ENCODE measurements at places on chromosomes 16 and 17.

DNA sequence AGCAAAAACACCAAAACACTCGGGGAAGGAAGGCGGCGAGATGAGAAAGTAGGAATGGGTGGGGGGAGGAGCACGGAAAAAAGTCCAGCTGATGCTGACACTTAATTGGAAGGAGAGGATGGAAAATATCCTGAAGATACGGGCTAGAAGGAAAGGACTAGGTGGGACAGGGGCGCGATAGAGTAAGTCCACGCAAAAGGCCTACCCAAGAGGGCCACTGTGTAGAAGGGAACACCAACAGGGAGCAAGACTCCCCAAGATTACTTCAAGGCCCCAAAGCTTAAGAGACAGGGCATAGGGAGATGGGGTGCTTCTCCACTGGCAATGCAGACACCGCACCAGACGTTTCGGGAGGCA lies 736 bp downstream of the APPBP2 start:
- DNase-seq, result no peak

DNA sequence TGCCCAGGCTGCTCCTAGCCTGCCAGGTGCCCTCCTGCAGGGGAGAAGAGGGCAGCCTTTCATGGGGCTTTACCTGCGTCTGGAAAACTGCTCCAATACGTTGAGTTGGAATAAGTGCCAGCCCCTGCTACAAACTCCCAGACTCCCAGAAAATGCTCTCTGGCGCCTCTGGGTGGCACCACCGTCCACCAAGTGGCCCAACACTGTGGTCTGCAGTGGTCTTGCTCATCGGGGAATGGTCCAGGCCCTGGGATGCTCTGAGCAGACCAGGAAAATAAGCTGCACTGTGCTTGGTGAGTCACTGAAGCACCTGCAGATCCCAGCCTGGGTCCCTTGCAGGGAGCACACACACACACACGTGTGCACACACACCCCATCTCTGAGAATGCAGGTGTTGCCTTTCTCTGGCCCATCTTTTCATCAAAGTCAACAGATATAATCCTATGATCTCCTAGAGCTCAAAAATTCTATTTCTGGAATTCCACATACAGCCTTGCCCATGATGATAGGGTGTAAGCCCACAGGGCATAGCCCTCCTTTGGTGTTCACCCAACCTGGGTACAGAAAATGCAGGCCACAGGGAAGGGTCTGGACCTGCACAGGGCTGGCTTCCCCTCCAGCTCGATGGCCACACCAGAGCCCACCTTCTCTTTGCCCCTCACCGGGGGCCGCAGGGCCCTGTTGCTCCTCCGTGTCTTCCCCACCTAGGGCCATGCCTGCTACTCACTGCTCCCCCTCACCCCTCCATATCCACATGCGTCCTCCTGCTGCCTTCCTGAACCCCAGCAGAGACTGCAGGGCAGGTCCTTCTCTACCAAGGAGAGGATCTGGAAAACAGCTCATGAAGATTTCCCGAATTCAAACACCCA lies 20.5 kb downstream of the CDIP1 start:
- DNase-seq, result no peak

DNA sequence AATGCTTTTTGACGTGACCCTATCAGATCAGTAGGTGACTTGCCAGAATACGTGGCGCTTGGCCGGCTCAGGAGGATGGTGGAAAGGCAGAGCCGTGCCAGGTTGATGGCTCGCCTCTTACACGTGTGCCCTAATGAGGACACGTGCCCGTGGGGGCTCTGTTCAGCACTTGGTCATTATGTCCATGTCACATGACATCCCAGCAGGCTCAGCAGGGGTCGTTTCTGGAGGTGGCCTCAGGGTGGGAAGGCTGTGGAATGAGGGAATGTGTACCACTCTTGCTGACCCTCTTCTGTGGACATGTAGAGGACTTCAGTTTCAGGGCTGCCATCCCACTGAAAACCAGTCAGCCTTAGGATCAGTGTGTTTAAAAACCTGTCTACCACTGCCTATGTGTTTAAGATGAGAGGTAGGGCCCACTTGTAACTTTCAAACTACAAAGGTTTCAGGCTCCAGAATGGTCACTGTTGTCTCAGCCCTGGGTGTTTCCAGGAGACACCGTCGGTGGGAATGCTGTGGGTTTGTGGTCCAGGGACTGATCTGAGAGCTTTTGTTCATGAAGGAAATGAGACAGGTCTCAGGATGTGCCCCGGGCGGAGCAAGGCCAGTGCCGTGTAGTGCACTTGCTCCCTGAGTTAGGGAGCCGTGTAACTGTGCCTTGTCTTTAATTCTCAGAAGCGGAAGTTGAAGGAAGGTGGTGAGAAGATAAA lies 12.1 kb downstream of the UBN1 start:
- no peak for DNase-seq

GRCh38 chr16:4911970-4912386 lies 25.0 kb downstream of the PPL start:
- no peak for DNase-seq

GRCh38 chr17:81349397-81350319 lies 45.6 kb upstream of the BAHCC1 start:
- DNase-seq, result no peak

- no peak for DNase-seq
Observed at GRCh38 chr17:81207610-81208581, 14.9 kb downstream of the CEP131 start.

- DNase-seq, result no peak
Observed at GRCh38 chr16:12201866-12202265, 225.3 kb downstream of the SNX29 start.

- no peak for DNase-seq
Observed at GRCh38 chr17:61474235-61474927, 22.2 kb downstream of the TBX4 start.

DNA sequence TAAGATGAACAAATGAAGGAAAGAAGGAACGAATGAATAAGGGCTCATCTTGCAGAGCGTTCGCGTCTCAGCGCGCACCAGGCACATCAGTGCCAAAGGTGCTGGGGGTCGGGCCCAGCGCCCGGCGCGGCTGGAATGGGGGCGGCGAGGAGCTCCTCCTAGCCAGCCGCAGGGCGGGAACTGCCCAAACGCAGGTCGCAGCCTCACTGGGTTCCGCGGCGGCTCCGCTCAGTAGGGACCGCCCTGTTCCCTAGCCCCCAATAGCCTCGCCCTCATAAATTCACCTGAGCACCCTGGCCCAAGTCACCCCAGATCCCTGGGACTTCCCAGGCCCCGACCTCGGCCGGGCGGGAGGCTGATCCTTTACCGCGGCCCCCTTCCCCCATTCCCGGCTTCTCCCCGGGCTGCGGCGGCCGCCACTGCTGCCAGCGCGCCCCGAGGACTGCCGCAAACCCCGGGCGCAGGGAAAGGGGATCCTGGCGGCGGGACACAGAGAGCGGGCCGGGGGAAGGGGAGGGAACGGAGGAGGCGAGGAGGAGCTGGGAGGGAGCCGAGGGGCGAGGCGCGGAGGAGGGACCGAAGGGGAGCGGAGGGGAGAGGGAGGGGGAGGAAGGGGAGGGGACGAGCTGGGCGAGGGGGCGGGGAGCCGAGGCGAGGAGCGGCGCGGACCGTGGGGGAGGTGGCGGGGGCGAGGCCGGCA lies 377 bp upstream of the CRHR1 start:
- DNase-seq, result no peak

GRCh38 chr16:30728899-30729672 lies 19.1 kb upstream of the PHKG2 start:
- DNase-seq, result peak; percentile 20

GRCh38 chr17:17041018-17041521 lies 1.2 kb upstream of the MPRIP start:
- no peak for DNase-seq

DNA sequence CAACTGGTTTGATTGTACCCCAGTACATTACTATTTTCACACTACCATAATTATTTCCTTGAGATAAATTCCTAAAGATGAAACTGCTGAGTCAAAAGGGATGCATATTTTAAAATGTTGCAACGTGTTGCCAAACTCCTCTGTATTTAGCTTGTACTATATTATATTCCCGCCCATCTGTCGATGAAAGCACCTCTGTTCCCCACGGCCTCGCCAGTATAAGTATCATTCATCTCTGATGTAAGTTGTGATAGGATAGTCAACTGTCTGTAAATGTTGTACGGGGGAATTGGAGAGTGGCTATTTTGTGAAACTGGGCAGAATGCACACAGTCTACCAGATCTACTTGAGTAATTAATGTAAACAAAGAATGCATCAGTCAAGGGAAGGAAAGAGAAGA lies 47.7 kb upstream of the TNRC6A start:
- DNase-seq, result no peak

DNA sequence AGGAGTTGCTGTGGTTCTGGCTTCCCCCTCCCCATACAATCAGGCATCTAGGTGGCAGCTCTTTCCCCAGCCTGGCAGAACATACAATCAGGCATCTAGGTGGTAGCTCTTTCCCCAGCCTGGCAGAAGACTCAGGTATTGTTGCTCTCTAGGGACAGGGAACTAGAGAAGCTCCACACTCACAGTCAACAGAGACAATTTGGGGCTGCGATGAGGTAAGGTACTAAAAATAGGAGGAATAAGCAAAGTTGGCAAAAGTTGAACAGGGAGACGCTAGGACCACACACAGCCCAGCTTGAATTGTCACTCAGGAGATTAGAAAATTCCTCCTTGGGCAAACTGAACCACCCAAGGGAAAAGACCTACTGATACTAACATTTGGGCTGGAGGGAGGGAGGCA lies 315.5 kb upstream of the CDH5 start:
- no peak for DNase-seq

DNA sequence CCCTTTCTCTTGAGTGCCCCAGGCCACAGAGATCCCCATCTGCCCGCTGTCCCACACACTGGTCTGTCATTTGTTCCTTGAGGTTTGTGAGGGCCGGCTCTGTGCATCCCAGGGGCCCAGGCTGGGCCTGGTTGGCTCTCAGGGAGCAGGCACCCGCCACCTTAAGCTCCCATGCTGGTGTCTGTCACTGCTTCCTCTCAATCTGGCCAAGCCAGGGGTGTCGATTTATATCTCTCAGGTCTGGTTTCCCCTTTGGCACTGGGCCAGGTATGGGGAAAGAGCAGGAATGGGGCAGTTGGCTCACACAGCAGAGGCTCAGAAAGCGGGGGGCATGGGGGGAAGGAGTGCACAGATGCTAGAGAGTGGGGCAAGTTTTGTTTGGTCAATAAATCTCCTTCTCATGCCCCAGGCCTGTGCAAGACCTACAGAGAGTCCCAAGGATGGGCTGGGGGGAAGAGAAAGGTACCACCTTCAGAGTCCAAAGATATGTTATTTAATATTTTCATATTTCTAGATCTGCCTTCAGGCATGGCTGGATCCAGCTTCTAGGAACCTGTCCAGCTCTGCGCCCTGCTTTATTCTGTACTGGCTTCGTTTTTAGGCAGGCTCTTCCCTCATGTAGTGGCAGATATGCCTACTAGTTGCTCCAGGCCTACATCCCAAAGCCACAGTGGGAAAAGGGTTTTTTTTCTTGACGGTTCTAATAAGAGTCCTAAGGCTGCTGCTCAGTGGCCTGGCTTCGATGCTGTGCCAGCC lies 34.3 kb downstream of the IL4R start:
- no peak for DNase-seq

DNA sequence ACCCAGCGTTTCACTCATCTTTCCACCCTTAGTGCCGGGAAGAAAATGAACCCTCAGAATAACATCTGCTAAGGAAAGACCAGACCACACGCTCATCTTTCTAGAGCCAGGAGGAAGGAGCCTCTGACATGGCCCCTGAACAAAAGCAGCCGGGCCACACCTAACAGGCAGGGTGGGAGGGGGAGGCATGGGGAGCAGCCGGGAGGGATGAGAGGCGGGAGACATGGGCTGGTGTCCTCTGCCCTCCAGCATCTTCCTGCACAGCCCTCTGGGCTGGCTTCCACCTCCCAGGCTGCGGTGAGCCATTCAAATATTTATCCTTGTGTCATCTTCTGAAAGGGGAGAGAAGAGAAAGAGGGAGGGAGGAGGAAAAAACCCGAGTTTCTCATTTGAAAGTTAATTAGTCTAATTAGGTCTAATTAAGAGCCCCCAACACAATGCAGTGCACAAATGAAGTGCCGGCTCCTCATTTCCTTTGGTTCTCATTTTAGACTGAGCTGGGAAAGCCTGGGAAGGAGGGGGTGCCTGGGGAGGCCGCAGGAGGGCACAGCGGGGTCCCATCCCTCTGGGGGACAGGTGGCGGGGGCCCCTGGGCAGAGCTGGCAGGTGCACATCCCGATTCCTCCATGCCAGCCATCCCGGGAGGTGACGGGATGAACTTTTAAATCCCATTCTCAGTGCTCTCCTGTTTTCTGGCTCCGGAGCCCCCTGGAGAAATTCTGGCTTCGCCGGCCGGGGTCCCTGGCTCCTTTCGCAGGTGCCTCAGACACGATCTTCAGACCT lies 90.5 kb downstream of the ENGASE start:
- DNase-seq, result no peak

DNA sequence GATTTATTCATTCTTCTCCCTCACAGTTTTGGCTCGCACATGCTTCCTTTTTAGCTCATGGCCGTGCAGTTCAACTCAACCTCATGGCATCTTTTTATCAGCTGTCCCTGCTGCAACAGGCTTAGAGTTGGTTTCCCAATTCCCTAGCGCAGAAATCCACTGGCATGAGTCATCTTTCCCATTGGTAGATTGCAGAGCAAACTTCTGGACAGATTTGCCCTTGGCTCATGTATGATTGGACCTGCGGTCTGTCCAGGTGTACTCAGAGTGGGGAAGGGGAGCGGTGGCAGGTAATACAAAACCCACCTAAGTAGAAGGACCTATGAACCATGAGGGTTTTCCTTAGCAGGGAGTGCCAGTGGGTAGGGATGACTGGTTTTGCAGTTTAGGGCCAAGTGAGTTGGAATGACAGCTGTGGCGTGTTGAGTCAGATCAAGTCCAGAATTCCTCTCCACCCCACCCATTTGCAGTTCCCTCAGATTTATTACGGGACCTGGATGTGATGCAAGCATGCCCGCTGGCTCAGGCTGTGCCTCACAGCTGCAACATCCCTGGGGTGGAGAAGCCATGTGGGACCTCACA lies 584.7 kb downstream of the WWOX start:
- DNase-seq, result no peak

GRCh38 chr17:29066047-29066446 lies 23.1 kb downstream of the PIPOX start:
- no peak for DNase-seq

DNA sequence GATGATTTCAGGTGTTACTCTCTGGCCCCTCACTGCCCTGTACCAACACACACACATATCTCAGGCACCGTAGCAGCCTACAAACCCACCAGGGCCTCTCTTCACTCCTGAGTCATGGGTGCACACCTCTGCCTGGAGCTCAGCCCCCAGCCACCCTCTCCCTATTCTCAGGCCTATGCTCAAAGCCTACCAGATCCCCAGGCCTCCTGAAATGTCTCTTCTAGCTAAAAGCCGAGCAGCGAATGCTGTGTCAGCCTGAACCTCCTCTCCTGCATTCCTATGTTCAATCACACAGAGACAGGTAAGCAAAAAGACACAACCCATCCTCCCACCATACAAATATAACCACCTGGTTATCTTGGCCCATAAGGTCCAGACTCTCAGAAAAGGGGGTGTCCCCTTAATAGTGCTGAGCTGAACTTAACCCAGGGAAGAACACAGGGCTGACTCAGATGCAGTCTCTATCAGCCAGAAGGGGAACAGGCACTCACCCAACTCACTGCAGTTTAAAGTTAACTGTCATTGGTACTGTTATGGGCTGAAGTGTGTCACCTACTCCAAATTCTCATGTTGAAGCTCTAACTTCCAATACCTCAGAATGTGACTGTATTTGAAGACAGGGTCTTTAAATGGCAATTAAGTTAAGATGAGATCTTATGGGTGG lies 62.0 kb upstream of the TEKT3 start:
- DNase-seq, result no peak

- DNase-seq, result no peak
Observed at GRCh38 chr16:27461483-27462171, 59.7 kb downstream of the IL21R start.

All from CD4-positive, alpha-beta T cell treated with Interferon gamma for 1 hour (primary cell).